Renal cortical epithelial cell (primary cell): ENCODE measurements at places on chromosomes 12 and 14. TPM values are rescaled to one million over a fixed set of nuclear protein-coding genes. Genes with fewer than 3 reads are reported as not detected.

DNA sequence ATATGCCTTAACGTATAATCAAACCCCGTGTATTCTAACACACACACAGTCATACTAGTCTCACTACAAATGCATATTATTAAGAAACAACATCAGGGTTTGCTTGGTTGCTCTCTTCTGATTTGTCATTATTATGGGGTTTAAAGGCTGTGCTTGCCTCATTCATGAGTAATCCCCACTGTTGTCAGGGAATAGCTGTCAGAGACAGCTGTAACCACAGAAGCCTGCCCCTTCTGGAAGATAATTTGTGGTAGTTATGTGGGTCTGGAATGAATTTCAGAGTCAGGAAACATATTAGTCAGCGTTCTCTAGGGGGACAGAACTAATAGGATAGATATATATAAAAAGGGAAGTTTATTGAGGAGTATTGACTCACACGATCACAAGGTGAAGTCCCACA, 456.9 kb upstream of the TMEM132C start:
- peak; percentile 1 for DNase-seq

DNA sequence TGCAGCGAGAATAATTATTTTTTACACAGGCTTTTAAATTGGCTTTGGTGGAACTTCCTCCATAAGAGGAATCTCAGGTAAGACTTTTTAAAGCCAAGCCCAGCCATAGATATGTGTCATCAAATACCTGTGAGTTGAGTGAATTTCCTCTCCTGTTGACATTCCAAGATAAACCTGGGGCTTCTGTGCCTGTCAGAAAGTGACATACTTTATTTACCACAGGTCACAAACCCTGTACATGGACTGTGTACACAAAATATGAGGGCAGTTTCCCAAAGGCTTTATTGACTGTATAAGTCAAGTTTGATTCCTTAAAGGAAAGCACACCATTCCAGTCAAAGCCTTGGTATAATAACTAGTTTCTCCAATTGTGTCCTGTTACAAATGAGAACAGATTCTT, 25.9 kb upstream of the SRSF5 start:
- peak; percentile 31 for DNase-seq

Gene TAS2R31
- 9.5 TPM in 1 of 2 replicates, not detected in the other for total RNA-seq

Gene NRXN3
- 1.2 and 2.9 TPM in 2 replicates for total RNA-seq

DNA sequence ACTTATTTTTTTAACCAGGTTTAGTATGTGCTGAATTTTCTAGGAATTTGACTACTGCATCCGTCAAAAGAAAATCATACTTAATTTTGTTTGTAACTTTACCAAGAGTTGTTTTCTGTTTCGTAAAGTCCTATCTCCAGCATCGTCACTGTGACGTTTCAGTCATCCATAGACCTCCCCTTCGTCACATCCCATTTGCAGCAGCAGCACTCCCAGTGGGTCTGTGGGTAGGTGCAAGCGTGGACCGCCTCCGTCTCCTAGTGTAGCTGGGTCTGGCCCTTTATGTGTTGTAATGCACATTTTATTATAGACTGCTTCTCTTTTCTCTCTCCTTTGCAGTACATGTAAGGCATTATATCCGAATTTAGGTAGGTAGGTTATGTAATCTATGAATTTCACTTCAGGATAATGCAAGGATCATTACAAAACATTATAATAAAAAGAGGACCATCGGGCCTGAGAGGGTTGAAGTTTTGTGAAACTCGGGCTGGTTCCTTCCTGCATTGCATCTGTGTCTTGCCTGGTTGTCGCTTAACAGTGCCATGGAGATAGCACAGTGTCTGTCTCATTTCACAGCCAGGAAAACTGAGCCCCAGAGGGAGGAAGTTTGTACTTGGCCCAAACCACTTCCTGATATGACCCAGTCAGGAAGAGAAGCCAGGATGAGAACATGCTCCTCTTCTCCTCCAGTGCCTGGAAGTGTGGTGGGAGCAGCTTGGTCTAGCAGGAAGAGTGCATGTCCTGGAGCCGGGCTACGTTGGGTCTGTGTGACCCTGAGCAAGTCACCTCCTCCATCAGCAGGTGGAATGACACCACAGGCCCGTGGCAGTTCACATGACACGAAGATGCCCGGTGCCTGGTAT, 41.3 kb downstream of the EVL start:
- DNase-seq: no peak

DNA sequence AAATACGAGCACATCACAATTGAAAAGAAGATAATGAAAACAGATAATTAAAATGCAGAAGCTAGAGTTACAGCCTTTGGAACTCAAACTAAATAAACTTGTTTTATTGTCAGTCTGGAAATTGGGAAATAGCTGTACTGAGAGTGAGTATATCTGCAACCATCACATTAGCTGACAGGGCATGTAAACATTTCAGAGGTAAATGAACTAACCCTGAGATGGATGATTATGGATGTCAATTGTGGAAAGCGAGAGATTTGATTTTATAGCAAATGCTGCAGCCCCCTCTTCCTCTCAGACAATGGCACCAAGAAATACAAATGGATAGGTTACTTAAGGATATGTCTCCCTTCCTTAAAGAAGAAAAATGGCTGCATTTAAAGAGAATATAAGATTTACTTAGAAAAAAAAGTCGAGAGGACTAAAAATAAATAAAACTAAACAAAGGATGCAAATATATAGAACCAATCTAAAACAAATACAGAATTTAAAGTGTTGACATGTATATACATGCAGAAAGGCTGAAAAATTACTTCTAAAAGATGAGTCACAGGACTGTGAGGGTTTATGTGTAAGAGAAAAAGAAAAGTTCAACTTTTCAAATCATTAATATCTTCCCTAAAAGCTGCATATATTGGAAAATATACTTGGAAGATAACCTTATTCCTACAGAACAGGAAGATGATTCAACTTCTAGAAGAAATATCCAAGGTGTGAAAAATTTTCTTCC, 120.3 kb upstream of the FLRT2 start:
- DNase-seq: no peak

Gene VDR
- 2.9 and 6.1 TPM in 2 replicates for total RNA-seq

- peak; percentile 2 for DNase-seq
Observed at GRCh38 chr14:26261368-26262122, 336.3 kb downstream of the NOVA1 start.
